CD14-positive monocyte (primary cell): ENCODE measurements at places on chromosomes 2 and 18.

DNA sequence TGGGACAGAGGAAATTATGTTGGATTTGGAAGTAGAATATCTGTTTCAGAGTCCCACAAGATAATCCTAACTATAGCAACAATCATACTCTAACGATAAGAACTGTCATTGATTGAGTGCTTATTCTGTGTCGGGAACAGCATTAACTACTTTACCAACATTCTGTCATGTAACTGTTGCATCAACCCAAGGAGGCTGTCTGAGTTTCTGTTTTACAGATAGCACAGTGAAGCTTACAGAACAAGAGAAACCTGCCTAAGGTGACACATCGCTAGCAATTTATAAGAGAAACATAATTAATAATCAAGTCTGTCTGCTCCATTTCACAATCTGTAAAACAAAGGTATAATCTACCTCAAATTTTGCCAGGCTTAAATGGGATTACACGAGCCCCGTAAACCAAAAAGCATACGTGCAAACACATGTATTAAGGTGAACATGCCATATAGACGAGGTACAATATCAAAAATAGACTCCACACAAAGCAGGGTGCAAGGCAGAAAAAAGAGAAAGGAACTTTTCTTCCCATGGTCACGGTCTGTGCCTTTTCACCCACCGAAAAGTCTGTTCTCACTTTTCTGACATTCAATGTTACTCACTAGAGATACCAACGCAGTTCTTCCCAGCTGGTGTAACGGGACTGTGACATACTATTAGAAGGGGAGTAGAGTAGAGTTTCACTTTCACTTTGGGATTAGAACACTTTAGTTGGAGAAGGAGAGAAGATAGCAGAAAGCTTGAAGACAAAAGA is 37.2 kb upstream of the SLC8A1 start:
- DNase-seq: peak; percentile 46

- no peak for DNase-seq
Observed at GRCh38 chr2:237059155-237059875, 26.4 kb upstream of the COPS8 start.

- peak; percentile 77 for DNase-seq
Observed at GRCh38 chr2:38581193-38582147, 21.3 kb downstream of the HNRNPLL start.

GRCh38 chr2:64204703-64205102 is 60.5 kb upstream of the PELI1 start:
- DNase-seq: no peak

GRCh38 chr2:41896186-41896846 is 151.5 kb upstream of the PKDCC start:
- DNase-seq: no peak

- DNase-seq: peak; percentile 16
Observed at GRCh38 chr2:54529935-54530334, 73.8 kb downstream of the SPTBN1 start.

- no peak for DNase-seq
Observed at GRCh38 chr18:11963991-11964484, 17.3 kb upstream of the IMPA2 start.

- no peak for DNase-seq
Observed at GRCh38 chr2:144679942-144680341, 160.0 kb upstream of the ZEB2 start.

GRCh38 chr2:9595746-9596145 is 35.1 kb downstream of the YWHAQ start:
- DNase-seq: no peak

GRCh38 chr2:215881582-215881981 is 131.8 kb downstream of the MREG start:
- DNase-seq: no peak

GRCh38 chr2:100334929-100335328 is 12.6 kb upstream of the LONRF2 start:
- DNase-seq: no peak

DNA sequence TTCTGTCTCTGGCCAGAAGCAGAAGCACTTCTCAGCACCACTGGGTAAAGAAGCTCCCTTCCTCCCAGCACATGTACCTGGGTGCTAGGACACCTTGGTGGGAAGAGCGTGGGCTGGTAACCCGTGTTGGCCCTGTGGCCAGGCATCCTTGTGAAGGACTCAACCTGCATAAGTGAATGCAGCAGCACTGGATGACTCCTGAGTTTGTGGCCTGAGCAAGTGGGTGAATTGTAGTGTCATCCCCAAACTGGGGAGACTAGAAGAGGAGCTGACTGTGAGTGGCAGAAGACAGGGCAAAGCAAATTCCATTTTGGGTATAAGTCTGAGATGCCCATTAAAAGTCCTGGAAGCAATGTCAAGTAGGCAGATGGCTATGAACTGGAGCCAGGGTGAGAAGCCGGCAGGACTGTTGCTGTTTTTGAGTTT is 63.4 kb downstream of the STAT1 start:
- no peak for DNase-seq

GRCh38 chr18:13496691-13497281 is 229.6 kb downstream of the FAM210A start:
- DNase-seq: no peak

DNA sequence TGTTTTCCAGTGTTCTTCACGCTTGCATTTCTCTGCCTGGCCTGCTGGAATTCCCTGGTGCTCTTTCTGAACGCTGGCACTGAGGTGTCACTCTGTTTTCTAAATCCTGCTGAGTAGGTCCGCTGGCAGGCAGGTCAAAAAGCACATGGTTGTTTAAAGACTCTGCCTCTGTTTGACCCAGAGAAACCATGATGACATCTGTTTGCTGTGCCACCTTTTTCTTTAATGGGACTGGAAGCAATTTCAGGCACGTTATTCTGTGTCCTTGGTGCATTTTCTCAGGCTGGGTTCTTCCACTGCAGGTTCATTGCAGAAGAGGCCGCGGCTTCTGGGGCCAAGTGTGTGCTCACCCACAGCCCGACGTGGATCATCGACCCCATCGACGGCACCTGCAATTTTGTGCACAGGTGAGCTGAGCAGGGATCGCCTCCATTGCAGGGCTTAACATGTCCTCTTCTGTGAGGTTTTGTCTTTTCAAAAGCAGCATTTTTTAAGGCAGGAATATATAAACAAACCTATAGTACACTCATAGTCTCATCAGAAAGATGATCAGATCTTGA is 28.4 kb downstream of the IMPA2 start:
- no peak for DNase-seq

- DNase-seq: no peak
Observed at GRCh38 chr2:133312038-133312729, 256.1 kb downstream of the NCKAP5 start.

GRCh38 chr2:25000503-25001324 is 29.0 kb upstream of the DNAJC27 start:
- DNase-seq: no peak

DNA sequence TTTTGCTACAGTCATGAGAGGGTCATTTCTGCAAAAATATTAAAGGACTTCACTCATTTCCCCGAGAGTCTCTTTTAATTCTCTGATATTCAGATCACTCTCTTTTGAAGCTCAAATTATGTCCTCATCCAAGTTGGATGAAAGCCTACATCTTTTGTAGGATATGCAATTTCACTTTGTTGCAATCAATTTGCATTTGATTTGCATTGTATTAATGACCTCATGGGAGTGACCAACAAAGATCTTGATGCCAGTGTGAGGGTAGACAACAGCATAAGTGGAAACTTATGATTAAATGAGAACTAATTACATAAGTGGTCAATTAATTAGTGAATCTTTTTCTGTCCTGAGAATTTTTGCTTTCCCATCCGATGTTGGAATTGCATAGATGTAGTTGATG is 60.3 kb upstream of the UPP2 start:
- DNase-seq: no peak

DNA sequence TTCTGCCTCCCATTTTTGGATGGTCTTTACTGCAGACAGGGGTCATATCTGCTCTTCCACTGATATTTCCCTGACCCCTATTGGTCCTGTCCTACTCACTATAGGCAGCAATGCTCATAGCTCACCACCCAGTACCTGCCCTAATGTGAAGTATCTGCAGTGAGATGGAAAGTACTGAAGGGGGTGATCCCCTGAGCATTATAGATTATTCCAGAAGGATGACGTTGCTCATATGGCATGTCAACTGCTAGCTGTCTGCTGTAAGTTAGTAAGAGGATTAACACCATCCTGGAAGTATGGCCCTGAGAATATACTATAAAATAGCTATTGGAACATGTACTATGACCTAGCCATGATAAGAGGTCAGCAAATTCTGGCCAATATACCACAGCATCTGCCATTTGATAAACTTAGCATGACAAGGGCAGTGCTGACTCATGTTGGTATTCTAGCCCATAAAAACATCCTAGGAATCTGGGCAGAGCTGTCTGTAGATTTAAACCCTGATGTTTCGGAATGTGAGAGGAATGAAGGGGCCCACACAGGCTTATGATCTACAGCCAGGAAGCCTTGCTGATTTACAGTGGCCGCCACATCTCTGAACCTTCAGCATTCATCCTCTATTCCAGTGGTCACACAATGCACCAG is 451.4 kb downstream of the TNS1 start:
- no peak for DNase-seq

- no peak for DNase-seq
Observed at GRCh38 chr2:236355911-236356310, 91.7 kb upstream of the ASB18 start.

GRCh38 chr2:107108556-107108955 is 222.6 kb upstream of the ST6GAL2 start:
- DNase-seq: no peak

GRCh38 chr2:120520929-120521912 is 175.3 kb downstream of the INHBB start:
- DNase-seq: no peak

DNA sequence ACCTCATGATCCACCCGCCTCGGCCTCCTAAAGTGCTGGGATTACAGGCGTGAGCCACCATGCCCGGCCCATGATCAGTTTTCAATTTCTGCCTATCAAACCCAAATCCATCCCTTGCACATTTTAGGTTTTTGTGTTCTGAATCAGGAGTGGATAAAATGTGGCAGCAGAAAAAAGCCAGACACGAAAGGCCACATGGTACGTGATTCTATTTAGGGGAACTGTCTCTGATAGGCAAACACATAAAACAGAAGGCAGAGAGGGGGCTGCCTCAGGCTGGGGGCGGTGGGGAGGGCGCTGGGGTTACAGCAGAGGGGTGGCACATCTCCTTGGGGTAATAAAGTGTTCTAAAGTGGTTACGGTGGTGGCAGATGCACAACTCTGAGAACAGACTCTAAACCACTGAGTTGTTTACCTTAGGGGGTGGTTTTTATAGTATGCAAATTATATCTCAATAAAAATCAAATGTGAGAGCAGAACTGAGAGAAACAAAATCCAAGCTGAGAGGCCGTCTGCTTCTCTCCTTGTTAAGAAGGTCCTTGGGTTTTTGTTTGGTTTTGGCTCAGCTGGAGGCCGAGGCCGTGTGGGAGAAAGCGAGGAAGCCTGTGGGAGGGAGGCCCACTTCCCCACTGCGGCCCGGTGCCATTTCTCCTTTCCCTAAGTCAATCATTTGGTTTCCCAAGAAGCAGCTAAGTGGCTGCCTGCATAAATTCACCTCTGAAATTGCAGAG is 78.0 kb downstream of the SOWAHC start:
- DNase-seq: no peak

- DNase-seq: no peak
Observed at GRCh38 chr2:98269830-98270229, 76.4 kb upstream of the CNGA3 start.

DNA sequence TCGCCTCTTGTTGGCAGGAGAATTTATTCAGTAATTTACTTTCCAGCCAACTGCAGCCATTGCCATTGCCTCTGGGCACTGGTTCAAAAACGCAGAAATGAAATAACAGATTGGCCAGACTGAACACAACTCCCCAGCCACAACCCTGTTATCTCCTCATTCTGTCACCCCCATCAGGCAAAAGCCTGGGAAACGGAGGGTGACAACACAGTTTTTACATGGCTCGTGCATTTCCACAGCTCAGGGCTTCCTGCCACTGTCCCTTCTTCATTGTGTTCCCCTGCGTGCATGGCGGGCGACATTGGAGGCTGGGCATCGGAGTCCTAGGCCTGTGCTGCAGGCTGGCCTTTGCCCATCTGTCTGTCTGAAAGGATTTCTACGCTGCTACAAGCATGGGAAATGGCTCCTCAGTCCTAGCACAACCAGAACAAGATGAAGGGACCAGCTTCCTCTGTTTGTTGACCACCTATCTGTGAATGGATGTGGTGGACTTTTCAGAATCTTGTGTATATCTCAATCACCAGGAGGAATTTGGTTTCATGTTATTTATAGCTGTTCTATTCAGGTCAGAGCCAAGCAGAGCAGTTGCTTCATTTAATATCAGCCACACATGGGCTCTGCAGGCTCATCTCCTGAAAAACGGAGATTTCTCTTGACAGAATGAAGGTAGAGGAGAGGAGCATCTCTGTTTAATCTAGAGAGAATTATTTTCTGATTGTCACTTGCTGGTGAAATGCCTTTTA is 107.0 kb downstream of the MGAT5 start:
- DNase-seq: no peak

- DNase-seq: no peak
Observed at GRCh38 chr18:77091366-77091765, 41.2 kb downstream of the MBP start.
